ENCODE measurements at places on chromosomes 2 and 18.

DNA sequence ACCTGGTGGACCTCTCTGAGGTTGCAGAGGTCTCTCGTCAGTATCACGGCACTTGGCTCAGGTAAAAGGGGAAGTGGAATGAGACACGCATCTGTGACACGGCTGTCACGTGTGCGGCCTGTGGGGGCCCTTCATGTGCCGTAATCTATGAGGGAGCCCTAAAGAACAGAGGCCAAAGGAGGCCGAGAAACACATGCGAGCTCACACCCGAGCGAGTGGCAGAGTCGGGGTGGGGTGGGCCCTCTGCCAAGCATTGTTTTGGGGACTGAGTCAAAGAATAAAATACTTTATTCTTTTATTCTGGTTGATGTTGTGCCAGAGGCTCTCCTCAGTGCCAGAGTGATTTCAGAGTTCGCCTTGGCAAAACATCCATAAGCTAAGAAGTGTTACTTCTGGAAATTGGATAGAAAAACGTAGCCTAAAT, 43.3 kb downstream of the PLB1 start:
- no peak for DNase-seq

DNA sequence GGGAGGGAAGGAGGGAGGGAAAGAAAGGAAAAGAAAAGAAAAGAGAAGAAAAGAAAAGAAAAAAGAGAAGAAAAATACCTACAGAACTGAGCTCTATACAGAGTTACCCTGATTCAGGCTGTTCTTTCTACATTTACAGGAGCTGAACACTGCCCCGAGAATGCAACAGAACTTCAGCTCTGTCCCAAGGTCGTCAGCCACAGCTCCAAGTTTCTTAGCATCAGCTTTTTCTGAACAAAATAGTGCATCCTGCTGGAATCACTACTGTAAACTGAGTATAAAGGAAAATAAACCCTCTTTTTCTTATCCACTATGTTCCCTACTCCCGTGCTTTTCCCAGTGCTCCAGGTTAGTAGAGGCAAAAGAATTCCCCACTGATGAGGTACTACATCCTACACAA, 4.7 kb upstream of the PPP4R1 start:
- no peak for DNase-seq

DNA sequence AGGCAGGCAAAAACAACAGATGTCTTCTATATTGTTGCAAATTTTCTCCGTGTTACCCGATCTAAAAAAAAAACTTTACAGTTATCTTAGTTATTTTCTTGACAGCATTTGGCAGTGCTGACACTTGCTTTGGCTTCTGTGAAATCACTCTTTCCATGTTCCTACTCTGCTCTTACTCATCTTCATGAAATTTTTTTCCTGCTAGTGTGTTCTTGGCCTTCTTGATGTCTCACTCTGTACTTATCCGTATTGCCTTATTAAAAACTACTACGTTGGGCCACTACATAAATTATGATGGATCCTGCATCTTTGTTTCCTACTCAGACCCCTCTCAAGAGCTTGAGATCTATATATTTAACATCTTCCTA, 134.4 kb downstream of the IKZF2 start:
- DNase-seq = no peak

DNA sequence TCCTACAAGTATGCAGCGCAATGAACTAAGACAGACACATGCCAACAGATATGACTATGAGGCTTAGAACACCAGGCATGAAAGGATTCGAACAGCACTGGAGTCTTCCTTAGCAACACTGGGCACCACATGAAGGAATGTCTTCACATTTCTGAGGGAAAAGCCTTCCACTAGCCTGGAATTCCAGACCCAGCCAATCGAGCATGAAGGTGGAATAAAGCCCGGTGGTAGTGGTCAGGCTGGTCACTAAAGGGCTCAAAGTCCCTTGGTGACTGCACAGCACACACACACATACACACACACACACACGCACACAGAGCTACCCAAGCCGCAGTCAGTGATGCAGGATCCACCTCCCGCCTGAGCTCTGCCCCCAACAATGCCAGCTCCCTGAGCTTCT, 19.7 kb upstream of the SFXN5 start:
- no peak for DNase-seq

GRCh38 chr18:21600526-21601410, at the start of gene ESCO1:
Gene ESCO1 (minus strand): TSS chr18:21600704. CDS start chr18:21574843, 25,861 bp downstream.
- DNase-seq = peak; percentile 94

DNA sequence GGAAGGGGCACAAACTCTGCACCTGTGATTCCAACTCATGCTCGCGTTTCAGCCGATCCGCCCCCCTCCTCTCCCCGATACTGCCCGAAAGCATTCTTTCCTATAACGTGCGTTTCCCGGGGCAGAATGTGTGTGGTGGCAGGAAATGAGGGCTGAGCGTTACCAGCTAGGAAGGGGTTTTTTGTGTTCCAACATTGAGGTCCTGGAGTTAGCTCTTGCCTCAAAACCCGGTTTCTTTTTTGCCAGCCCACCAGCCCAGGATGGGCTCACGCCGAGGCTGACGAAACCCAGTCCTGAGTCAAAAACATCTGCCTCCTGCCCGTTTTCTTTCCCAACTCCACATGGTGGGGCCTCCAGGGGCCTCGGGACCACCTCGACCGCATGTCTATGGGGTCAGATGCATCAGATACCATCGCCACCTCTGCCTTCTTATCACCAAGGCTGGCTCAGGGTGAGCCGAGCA, 113.7 kb upstream of the COPS8 start:
- DNase-seq = no peak

- no peak for DNase-seq
These were observed 21.9 kb downstream of the HJURP start for GRCh38 chr2:233832414-233832813.

DNA sequence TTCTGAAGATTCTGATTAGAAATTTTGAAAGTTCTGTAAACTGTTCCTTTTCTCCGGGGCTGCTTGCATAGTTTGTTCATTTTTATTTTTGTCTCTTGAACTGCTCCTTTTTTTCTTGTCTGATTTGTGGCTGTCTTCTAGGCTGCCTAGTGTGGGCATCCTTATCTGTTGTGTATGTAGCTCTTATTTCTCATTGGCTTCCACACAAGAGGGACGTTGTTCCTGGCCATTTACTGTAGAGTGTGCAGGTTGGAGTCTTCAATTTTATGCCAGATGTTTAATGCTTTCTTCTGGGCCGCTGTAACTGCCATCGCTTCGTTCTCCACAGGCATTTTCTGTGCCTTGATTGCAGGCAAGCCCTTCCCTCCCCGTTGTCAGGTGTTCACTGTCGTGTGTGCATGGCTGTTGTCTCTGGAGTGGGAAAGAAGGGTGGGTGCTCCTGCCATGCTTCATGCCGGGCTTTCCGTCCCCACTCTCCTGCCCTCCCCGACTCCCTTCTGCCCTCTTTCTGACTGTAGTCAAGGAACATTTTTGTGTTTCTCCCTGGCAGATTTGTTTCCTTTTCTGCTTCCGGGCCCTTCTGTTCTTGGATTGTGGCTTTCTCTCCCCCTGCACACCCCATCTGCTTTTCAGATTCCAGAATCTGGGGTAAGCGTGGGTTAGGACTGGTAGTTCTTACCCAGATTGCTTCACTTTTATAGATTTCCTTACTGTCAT, 15.5 kb downstream of the CEP192 start:
- DNase-seq = no peak

DNA sequence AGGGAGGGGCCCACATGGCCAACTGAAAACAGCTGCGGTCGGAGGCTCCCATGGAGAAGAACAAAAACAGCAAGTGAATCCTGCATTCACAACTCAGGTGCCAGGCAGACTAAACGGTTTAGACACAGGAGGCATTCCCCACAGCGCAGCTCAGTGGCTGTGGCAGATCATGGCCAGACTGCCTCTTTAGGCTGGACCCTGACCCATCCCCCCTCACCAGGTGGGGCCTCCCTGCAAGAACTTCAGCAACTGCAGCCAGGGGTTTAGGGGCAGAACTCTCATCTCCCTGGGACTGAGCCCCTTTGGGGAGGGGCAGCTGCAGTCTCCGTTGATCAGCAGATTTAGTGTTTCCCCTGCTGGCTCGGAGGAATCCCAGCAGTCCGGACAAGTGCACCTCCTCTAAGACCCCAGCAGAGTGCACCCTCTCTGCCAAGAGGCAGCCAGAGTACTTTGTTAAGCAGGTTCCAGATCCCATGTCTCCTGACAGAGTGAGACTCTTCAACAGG, 346.7 kb downstream of the SS18 start:
- no peak for DNase-seq

DNA sequence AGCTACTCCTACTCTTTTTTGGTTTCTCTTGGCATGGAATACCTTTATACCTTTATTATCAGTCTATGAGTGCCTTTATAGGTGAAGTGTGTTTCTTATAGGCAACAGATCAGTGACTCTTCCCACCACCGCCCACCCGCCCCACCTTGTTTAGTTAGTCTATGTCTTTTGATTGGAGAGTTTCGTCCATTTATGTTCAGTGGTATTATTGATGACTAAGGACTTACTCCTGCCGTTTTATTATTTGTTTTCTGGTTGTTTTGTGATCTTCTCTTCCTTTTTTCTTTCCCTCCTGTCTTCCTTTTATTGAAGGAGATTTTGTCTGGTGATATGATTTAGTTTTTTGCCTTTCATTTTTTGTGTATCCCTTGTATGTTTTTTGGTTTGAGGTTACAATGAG, 179.5 kb downstream of the GULP1 start:
- no peak for DNase-seq

GRCh38 chr18:48529796-48530195, 9.0 kb upstream of the CTIF start:
- DNase-seq = peak; percentile 71

DNA sequence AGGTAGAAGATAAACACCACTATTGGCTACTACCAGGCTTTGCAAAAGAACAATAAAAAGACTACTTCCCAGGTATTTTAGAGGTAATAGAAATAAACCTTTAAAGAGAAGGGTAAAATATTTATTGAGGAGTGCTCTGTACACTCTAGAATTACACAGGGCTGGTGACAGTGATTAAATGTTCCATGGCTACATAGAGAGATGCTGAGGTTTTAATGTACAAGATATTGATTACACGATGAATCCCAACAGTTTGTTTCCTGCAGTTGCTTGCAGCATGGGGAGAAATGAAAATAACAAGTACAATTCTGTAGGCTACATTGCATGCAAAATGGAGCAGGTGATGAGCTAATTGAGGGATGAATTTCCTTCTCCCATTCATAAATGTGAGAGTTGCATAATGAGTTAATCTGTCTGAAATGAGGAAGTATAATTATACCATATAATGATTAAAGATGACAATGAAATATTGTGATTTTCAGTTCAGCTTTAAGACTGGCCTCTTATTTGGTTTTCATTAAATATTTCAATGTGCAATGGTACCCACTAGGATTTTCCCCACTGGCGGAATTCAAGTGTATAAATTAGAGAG, 266.1 kb downstream of the SOCS6 start:
- DNase-seq = no peak

DNA sequence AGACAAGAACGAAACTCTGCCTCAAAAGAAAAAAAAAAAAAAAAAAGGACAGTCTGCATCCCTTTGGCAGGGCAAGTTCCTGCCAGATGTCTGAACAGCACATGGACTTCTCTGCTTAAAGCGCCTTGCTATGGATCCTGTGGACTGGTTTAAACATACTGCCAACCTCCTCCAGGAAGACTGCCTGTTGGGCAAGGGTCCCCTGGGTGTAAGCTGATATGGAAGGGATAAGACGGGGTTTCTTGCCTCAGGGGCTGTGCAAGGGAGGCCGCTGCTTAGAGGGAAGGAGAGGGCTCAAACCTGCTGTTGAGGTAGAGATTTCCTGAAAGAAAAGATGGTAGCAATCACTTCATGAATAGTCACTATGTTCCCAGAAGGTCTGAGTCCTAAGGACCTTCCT, 22.2 kb downstream of the SKA1 start:
- no peak for DNase-seq

DNA sequence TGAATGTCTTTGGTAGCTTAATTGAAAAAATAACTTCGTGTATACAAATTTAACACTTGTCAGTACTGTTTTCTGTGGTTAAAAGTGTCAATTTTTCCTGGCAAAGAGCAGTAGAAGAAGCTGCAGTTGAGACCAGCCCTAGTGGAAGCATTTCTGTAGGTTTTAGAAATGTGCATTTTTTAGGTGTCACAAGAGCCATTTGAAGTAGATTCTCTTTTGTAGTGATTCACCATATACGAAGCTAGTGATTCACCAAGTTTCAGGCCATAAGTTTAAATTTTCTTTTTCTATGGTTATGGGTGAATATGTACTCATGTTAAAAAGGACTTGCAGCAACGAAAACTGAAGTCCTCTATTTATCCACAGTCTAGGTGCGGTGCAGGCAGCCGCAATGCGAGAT, 4.2 kb downstream of the NABP1 start:
- no peak for DNase-seq

DNA sequence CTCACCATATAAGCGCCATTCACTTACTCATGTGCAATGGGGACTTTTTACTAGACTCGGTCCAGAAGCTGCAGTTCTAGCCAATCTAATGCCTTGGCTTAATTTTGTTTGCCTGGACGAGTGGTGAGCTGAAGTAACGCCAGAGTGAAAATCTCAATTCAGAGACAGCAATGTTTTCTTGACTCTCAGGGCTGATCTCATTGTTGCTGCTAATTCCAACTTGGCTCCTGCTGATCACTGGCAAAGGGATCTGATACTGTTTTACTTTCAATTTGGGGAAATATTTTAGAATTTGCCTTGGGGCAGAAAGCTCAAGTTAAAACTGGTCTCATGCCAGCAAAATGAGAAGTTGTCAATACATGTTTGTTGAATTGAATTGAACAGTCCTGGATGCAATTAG, 906.6 kb upstream of the CDH2 start:
- DNase-seq = no peak

GRCh38 chr2:174023591-174024523, 58.7 kb upstream of the SP3 start:
- peak; percentile 82 for DNase-seq

- no peak for DNase-seq
These were observed 17.2 kb upstream of the SDC1 start for GRCh38 chr2:20241973-20242726.

DNA sequence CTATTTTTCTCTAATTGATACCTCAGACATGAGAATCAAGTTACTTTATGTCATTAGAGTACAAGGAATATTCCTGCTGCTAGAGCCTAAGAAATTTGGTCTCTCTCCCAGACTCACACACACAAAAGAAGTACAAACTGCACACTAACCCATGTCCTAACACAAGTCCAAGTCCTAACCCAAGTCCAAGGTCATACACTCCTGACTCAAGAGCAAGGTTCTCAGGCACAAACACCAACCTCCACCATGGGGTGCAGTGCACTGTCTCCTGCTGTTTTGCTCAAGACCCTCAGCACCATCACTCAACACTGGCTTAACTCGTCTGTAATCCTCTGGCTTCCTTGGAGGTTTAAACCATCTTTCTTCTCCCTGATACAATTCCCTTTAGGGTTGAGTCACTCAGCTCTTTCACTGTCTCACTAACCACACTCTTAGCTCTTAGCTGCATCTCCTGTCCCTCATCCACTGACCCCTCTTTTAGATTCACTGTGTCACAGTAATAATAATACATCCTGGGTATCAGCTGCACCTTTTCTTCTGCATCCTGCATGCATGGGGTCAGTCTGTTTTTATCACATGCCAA, 129.8 kb downstream of the BCL2L11 start:
- DNase-seq = no peak

DNA sequence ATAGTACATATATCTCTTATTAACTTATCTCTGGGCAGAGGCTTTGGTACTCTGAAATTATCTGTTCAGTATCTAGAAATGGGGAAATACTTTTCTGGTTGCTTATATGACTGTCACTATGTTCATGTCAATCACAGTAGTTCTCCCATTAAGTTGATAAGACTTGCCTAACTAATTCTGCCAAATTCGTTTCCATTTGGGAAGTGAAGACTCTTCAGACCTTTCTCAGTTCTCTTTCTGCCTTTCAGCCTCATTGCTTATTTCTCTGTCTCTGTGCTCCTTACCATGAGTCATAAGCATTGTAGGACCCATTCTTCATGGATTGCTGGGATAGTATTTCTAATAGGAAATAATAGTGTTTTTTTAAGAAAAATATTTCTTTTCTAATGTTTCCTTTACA, 113.5 kb downstream of the PHLPP1 start:
- DNase-seq = no peak

Data from GM04504 (cell line).